Fibroblast of the aortic adventitia (primary cell): ENCODE measurements at places on chromosomes 11 and 22.

DNA sequence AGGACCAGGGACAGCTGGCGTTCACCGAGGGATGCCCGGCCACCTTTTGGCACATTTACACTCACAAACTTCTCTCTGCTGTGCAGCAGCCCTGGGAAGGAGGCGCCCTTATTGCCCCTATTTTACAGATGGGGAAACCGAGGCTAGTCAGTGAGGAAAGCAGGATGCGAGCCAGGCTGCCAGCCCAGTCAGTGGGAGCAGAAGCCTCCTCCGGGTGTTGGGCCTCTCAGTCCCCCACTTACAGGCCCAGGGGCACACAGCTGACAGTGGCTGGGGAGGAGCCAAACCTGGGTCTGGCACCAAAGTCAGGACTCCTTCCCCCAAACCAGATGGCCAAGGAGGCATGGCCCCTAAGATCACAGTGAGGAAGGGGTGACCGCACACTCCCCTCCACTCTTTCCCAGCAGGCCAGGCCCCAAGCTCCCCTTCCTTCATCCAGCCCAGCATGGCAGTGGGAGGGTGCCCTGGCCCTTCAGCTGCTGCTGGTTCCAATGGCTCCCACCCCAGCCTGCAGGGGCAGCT is 121.4 kb upstream of the ANO1 start:
- DNase-seq: no peak

GRCh38 chr22:26238596-26238995 is 69.3 kb downstream of the SEZ6L start:
- no peak for DNase-seq

DNA sequence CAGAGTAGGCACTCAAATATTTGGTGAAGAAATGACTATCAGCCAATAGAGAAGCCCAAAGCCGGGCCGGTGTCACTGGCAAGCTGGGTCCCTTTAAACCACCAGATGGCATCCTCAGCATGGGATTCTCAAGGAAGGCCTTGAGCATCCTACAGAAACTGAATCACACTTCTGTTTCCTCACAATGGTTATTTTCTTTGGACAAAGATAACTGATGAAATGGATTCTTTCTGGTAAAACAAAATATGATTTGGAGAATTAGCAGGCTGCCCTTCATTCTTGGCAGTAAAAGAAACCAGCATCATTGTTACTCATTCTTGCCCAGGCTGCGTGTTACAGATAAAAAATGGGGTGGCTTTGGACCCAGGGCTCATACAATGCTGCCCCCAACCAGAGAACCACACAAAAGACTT is 30.3 kb upstream of the ASPHD2 start:
- peak; percentile 93 for DNase-seq

GRCh38 chr11:35629914-35630313 is 11.7 kb downstream of the FJX1 start:
- DNase-seq: peak; percentile 99
